Activated CD8-positive, alpha-beta T cell treated with anti-CD3 and anti-CD28 coated beads, Interleukin-2, amount 10 ng/mL, durations not matched to agents 7 days and 5 days (primary cell): ENCODE measurements at places on chromosomes 5 and 9.

GRCh38 chr5:76709762-76710161 is 6.2 kb upstream of the F2R start:
- H3K4me3 ChIP-seq, result no peak overlapping the region
- no peak for DNase-seq
- H3K27ac ChIP-seq, result no peak overlapping the region
- H3K4me1 ChIP-seq, result peaks cover 33% of the 10 kb centered on the region

DNA sequence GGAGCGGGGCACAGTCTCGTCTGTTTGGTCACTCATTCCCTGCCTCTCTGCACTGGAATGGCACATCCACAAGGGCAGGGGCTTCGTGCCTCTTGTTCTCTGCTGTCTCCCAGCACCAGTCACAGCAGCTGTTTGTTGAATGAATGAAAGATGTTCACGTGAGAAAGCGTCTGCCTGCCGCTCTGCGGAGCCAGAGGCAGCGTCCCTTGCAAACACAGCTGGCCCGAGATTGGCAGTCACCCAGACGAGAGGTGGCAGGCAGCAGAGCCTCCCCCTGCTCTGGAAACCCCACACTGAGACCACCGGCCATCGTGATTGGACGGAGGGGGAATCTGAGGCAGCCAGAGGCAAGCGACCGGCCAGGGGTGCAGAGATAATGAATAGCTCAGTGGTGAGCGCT is 6.0 kb upstream of the FAM163B start:
- H3K27ac ChIP-seq, result no peak overlapping the region
- peaks cover 27% of the 10 kb centered on the region for H3K27me3 ChIP-seq
- H3K4me3 ChIP-seq, result no peak overlapping the region
- peaks cover 12% of the 10 kb centered on the region for H3K4me1 ChIP-seq
- no peaks in the 10 kb centered on the region for H3K36me3 ChIP-seq

DNA sequence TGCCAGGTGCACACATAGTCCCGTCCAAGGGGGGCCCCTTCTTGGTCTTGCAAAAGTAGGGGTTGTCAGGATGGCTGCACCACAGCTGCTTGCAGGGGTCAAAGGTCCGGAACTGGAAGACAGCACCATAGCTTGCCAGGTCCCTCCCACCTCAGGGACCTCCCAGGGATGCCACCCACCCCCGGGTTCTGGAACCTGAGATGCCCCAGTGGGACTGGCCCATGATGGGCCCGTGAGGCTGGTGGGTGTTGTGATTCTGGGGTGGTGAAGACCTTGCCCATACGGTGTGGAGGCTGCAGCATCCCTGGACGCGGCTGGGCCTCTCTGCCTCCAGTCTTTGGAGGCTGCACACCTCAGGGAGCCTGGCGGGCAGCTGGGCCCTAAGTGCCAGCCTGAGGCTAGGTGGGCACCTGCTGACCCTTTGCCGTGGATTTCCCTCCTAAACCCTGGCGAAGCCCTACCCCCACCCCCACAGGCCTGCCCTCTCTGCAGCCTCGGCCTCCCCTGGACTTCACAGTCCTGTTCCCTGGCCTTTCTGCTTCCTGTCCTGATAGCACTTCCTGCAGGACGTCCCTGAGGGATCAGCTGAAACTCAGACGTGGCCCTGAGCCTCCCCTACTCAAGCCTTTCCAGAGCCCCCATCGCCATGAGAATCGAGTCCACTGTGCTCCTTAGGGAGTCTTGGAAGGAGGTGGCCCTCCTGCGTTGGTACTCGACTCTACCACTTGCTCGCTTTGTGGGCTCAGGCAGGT is 92.1 kb downstream of the ZNF354C start:
- no peaks in the 10 kb centered on the region for H3K27me3 ChIP-seq
- DNase-seq, result no peak

GRCh38 chr5:177362610-177363507 is 5.1 kb downstream of the RGS14 start:
- H3K27me3 ChIP-seq, result no peaks in the 10 kb centered on the region
- peak overlapping the region; percentile 41 for H3K27ac ChIP-seq
- H3K36me3 ChIP-seq, result peaks cover 51% of the 10 kb centered on the region
- DNase-seq, result peak; percentile 66
- H3K4me3 ChIP-seq, result peak overlapping the region; percentile 79

DNA sequence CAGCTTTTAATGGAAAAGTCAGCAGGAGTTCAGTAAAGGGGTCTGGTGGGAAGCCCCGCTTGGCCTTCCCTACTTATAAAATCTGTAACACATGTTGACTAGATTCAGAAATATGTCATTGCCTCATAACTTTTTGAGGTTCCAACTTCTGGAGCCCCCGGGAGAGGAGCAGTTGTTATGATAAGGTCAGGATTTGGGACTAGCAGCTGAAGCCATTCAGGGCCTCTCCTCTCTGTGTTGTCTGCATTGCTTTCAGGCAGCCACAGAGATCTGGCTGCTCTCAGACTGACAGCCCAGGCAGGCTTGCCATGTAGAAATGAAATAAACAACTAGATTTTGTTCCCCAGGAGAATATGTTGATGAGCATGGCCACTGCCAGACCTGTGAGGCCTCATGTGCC is 167.1 kb downstream of the RFK start:
- no peak for DNase-seq
- no peaks in the 10 kb centered on the region for H3K36me3 ChIP-seq
- H3K27me3 ChIP-seq, result peaks cover 2% of the 10 kb centered on the region
- no peaks in the 10 kb centered on the region for H3K4me1 ChIP-seq

DNA sequence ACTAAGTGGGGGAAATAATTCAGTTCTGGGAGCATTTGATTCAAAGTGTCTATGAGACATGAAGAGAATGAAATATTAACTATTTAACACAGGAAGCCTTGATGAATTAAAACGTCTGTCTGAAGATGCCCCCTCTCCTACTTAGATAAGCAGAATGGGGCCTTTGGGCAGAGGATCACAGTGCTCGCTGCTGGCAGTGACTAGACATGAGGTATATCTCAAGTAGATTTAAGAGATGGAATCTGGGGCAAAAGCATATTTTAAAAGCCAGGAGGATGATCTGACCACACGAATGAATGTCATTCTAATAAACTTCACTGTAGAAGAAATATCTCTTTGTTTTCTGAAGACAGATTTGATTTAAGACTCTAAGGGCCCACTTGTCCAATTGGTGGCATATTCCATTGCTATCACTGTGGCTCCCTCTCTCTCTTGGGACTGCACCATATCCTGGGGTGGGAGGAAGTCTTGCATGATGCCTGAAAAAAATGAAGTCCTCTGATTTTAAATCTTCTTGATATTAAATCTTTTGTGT is 254.0 kb downstream of the MAN2A1 start:
- H3K27me3 ChIP-seq, result no peaks in the 10 kb centered on the region
- no peak overlapping the region for H3K4me3 ChIP-seq
- H3K36me3 ChIP-seq, result no peaks in the 10 kb centered on the region
- no peak overlapping the region for H3K27ac ChIP-seq

- peaks cover 19% of the 10 kb centered on the region for H3K27me3 ChIP-seq
- no peak for DNase-seq
- no peak overlapping the region for H3K27ac ChIP-seq
- H3K36me3 ChIP-seq, result no peaks in the 10 kb centered on the region
- H3K4me1 ChIP-seq, result no peaks in the 10 kb centered on the region
These were observed 54.3 kb downstream of the LMX1B start for GRCh38 chr9:126668058-126668457.

DNA sequence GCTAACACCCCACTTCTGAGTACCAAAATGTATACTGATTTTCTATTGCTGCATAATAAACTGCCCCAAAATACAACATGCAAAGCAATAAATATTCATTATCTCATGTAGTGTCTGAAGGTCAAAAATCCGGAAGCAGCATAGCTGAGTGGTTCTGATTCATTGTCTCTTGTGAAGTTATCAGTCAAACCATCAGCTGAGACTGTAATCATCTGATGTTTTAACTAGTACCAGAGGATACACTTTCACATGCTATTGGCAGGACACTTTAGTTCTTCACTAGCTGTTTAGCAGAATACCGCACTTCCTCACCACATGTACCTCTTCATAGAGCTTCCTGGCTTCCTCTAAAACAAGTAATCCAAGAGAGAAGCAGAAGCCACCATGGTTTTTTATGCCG is 12.7 kb upstream of the TMEM161B start:
- no peaks in the 10 kb centered on the region for H3K27me3 ChIP-seq
- peaks cover 31% of the 10 kb centered on the region for H3K36me3 ChIP-seq
- H3K4me1 ChIP-seq, result peaks cover 4% of the 10 kb centered on the region
- H3K27ac ChIP-seq, result no peak overlapping the region
- DNase-seq, result no peak

DNA sequence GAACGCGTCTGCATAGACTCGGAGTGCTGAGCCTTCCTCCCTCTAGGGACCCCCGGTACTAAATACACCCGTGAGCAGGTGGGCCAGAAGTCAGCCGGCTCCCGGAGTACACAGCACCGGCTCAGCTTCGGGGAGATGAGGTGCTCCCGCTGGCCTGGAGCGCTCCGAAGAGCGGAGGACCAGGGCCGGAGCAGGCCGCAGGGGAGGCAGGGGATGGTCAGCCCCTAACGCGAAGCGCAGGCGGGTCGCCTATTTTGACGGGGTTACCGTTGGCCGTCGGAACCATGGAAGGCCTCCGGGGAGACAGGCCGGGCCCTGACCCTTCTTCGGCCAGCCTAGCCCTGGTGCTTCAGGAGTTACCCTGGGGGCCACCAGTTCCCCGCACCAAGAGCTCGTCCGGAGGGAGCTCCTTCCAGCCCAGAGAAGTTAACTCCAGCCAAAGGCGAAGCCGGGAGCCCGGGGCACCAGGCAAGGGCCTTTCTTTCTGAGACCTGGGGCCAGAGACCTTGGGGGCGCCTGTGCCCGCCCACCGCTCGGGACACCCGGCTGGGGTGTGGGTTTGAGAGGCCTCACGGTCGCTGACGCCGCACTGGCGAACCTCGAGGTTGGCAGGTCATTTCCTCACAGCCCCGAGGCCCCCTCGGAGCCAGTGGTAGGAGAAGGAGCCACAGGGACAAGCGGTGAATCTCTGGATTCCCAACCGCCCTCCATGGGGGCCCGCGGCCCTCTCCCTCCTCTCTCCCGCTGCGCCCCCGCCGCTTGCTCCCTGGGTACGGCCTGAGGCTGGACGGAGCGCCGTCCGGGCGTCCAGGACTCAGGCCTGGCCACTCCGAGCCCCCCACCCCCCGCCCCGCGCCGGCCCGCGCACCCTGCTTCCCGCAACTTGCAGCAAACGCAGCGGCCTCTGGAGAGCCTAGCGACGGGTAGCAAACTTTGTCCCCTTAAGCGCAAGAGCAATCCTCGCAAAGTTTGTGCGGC is 3.4 kb upstream of the IRX4 start:
- H3K27ac ChIP-seq, result no peak overlapping the region
- H3K27me3 ChIP-seq, result peaks cover 39% of the 10 kb centered on the region
- H3K4me3 ChIP-seq, result no peak overlapping the region
- peaks cover 4% of the 10 kb centered on the region for H3K4me1 ChIP-seq
- DNase-seq, result no peak
